ENCODE measurements at places on chromosomes 3 and 15.

DNA sequence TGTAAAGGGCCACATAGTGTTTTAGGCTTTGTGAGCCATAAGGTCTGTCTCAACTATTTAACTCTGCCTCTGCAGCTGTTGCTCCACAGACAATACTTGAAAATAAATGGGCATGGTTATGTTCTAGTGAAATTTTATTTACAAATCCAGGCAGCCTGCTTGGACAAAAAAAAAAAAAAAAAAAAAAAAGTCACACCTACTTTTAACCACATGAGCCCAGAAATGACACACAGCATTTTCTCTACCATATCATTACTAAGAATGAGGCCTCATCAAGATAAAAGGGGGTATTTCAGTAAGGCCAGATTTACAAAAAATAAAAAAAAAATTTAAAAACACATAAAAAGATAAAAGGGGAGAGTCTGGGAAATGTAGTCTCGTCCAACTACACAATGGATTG is 1.7 kb upstream of the NGLY1 start:
- no peak for DNase-seq

DNA sequence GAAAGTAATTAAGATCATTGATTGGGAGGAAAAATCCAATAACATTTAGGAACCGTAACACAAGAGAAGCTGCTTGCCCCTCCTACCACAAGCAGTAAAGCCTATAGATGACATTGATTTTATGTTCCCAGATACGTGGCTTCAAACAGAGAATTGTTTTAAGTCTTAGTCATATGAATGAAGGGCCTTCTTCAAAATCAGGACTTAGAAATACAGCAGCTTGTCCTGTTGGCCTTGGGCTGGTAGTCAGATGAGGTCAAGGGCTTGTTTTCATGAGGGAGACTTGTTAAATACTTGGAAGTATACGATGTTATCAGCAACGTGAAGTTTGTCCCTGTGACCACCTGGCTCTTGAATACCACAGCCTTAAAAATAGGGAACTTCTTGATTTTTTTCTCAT is 114.4 kb downstream of the VGLL4 start:
- DNase-seq: no peak

- DNase-seq: no peak
These were observed 36.7 kb downstream of the HMCES start for GRCh38 chr3:129315223-129315997.

DNA sequence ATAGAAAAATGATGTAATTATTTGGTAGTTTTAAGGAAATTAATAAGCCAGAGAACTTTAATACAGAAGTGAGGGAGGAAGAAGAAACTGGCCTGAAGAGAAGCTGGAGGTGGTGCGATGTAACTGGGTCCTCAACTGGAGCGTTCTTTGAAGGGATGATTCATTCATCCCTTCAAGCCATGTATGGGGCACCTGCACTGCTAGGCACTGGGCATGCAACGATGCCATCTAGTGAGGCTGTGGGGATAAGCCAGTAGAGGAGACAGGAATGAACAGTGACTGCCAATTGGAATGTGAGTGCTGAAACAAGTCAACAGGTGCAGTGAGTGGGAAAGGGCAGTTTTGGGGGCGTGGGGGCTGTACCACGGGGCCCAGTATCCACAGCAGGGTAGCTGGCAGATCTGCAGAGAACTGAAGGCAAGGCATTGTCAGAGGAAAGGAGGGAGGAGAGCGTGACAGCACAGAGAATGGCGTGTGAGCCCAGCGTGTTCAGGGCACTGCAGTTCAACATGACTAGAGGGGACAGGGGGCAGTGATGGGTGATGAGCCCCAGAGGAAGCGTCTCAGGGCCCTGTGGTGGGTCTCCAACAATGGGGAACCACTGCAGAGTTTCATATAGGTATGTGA is 3.8 kb upstream of the KIF23 start:
- DNase-seq: no peak

DNA sequence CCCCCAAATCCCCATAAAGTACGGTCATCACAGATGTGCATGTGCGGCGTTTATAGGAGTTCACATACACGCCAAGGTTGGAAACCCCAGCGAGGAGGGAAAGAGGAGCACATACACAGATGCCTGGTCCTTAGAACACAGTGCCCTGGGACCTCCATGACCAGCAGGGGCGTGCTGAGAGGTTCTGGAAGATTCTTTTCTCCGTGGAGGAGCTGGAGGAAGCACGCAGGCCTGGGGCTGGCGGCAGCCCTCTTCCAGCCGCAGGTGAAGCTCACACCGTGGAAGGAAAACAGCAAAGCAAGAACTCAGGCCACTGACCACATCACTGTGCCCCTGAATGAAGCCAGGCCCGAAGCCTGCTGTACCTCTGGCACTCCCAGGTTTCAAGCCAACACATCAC is 61.0 kb upstream of the SEC61A1 start:
- DNase-seq: no peak

- no peak for DNase-seq
These were observed 61.0 kb upstream of the CHRM5 start for GRCh38 chr15:33907326-33907725.

DNA sequence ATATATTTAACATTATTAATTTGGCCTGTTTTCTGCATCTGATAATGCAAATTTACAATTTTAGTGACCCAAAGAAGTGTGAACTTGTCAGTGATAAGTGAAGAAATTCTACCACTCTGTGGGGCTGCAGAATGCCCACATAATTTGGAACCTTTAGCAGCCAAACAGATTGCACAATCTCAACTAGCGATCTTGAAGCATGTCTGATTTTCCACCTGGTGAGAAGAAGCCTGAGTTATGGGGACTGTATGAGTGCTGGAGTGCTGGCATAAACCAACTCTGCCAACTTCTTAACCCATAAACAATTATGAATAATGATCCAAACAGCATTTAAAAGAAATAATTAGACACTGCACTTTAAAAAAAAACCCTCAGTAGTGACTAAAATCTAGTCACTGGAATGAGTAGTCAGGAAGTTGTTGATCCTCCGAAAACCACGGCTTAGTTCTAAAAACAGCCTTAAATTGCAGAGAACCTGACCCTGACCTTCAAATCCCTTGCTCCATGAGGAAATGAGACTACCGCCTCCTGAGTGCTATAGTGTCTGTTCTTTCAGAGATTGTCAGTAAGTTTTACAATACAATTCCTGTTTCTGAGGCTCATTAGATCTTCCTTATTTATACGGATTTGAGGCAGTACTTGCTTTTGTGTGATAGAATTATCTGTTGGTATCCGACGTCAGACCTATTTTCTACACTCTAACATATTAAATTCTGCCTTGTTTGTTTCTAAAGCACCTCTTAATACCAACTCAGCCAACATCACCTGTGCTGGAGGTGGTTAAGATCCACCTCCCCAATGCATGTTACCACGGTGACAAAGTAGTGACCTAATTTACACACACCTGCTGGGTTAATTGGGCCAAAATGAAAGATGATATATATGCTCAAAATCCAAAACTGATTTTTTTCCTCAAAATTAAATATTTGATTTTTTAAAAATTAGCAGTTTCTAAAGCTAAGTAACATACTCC is 267.7 kb downstream of the ZBTB20 start:
- no peak for DNase-seq

GRCh38 chr15:74791667-74792066 is 9.8 kb downstream of the CSK start:
- DNase-seq: no peak

GRCh38 chr3:14118400-14119381 is 6.0 kb downstream of the CHCHD4 start:
- no peak for DNase-seq

DNA sequence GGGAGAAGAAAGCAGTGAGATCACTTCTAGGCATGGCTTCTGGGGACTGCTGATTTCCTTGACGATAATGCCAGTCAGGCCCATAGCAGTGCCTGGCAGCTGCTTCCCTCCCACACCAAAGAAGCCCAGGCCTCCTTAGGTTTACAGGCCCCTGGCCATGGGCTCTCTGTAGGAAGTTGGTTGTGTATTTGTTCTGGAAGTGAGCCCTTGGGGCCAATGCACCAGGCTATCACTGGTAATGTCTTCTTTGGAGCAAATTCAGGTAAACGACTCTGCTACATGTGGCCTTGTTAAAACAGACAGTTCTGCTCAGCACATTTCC is 89.3 kb downstream of the CCNL1 start:
- no peak for DNase-seq

DNA sequence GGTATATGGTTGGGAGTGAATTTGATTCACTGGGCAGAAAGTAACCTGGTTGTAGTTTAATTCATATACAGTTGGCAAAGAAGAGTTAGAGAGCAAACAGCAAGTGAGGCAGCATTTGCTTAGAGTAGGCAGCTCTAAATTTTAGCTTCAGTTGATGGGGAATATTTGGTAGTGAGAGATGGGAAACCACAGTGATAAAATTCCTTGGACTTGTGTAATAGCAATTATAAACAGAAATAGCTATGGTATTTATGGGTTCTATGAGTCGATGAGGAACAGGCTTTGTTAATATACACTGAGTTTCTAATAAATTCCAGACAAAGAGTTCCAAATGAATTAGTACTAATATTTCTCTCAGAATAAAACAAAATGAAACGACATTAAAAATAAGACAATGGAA is 894.0 kb downstream of the ROBO2 start:
- no peak for DNase-seq

GRCh38 chr3:25107918-25108617 is 320.0 kb upstream of the RARB start:
- no peak for DNase-seq

- no peak for DNase-seq
These were observed 142.3 kb downstream of the VPS8 start for GRCh38 chr3:184954251-184954650.

DNA sequence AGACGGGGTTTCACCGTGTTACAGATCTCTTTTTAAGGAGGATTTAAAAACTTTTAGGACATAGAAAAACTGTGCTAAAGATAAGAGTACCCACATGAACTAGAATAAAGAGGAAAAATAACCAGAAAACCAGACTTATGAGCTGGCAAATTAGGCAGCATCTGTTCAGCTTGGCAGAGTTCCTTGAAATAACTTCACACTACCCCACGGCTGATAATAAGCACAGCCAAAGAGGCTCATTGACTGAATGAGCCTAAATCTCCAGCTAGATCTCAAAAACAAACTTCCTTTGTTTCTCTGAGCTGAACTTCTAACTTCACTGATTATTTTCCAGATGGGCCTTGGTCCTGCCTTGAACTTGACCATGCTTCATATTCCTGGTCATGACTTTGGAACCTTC is 26.7 kb upstream of the PIK3R4 start:
- no peak for DNase-seq

DNA sequence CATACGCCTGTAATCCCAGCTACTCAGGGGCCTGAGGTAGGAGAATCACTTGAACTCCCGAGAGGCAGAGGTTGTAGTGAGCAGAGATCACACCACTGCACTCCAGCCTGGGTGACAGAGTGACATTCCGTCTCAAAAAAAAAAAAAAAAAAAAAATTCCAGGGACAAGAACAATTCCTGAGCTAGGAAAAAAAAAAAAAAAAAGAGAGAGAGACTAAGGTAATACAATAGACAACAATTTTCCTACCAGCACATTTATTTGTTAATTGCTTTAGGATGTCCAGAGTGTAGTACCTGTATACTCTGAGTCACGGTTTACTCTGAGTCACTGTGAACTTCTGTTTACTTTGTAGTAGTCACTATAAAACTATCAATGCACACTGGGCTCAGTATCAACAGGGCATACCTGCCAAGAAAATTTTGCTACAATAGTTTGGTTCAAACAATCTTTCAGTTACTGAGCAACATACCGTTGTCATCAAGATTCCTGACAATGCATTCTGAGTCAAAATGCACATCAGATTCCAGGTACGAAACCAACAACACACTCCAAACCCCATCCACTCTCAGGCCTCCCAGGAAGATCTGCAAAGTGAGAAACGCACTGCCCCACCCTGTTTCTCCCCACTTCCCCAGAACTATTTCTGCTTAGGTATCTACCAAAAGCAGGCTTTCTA is 28.3 kb downstream of the IGF2BP2 start:
- no peak for DNase-seq

GRCh38 chr3:196311-197148 is at the start of gene CHL1:
TSS of gene CHL1 (plus strand) at chr3:196763. CDS start at chr3:319777, 123,014 bp downstream.
- DNase-seq: no peak

DNA sequence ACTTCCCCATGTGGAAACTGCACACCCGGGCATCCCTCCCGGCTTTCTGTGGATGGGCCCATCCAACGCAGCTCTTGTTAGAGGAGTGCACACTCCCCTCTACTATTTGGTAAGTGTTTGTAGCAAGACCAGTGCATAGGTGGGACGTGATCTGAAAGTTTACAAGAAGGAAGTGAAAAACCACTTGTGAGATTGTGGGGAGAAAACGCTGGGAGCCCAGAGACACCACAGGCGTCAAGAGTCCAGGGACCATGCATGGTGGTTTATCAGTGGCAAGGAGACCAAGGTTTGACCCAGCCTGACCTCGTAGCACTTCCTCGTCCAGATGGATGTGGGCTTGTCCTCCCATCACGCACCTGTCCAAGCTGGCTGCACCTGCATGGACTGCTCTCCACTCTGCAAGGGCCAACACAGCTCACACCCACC is 51.6 kb downstream of the ATP10A start:
- DNase-seq: no peak

- no peak for DNase-seq
These were observed 40.8 kb downstream of the SRGAP3 start for GRCh38 chr3:9208605-9209152.

- no peak for DNase-seq
These were observed 13.4 kb upstream of the ZNF639 start for GRCh38 chr3:179309225-179310078.

- no peak for DNase-seq
These were observed 42.8 kb upstream of the FEZF2 start for GRCh38 chr3:62416144-62416543.

- DNase-seq: no peak
These were observed 722 bp downstream of the CHRNA3 start for GRCh38 chr15:78620021-78620526.

All from activated T-helper 1 cell treated with anti-CD3 and anti-CD28 coated beads, Interleukin-2, amount 50 U/mL, for 16 hours (primary cell).